ENCODE measurements at places on chromosomes 16 and 17. TPM values are rescaled to one million over a fixed set of nuclear protein-coding genes. Genes with fewer than 3 reads are reported as not detected.

STAC2 gene
- total RNA-seq, result not detected

SLC35G3 gene
- not detected for total RNA-seq

SLC6A2 gene
- total RNA-seq, result not detected

TBX6 gene
- 0.18 TPM for total RNA-seq

SULT1A3 gene
- 2.5 TPM for total RNA-seq

SEZ6 gene
- total RNA-seq, result not detected

AOC3 gene
- total RNA-seq, result 0.04 TPM

GLIS2 gene
- 1.6 TPM for total RNA-seq

TERF2IP gene
- total RNA-seq, result 39.0 TPM

ZNF624 gene
- 3.9 TPM for total RNA-seq

SNF8 gene
- 140 TPM for total RNA-seq

CDRT15L2 gene
- not detected for total RNA-seq

CLDN7 gene
- total RNA-seq, result 26.8 TPM

SLC16A6 gene
- 0.14 TPM for total RNA-seq

CREBBP gene
- 14.7 TPM for total RNA-seq

ESRP2 gene
- total RNA-seq, result 0.25 TPM

TBC1D3C gene
- total RNA-seq, result not detected

WNT9B gene
- not detected for total RNA-seq

ABCA10 gene
- 0.53 TPM for total RNA-seq

DRC7 gene
- 0.21 TPM for total RNA-seq

ALOX15B gene
- not detected for total RNA-seq

PRR35 gene
- total RNA-seq, result not detected

ABCC11 gene
- total RNA-seq, result not detected

TPSG1 gene
- not detected for total RNA-seq

All from pulmonary artery endothelial cell (primary cell).